HAP-1 (cell line): ENCODE measurements at places on chromosomes 1 and 21.

- no peak for DNase-seq
Measured at GRCh38 chr1:3663999-3664699, 11.8 kb downstream of the TP73 start.

GRCh38 chr1:208233546-208233945 lies 10.6 kb downstream of the PLXNA2 start:
- no peak for DNase-seq

- DNase-seq = no peak
Measured at GRCh38 chr1:29208442-29208841, 22.3 kb downstream of the MECR start.

DNA sequence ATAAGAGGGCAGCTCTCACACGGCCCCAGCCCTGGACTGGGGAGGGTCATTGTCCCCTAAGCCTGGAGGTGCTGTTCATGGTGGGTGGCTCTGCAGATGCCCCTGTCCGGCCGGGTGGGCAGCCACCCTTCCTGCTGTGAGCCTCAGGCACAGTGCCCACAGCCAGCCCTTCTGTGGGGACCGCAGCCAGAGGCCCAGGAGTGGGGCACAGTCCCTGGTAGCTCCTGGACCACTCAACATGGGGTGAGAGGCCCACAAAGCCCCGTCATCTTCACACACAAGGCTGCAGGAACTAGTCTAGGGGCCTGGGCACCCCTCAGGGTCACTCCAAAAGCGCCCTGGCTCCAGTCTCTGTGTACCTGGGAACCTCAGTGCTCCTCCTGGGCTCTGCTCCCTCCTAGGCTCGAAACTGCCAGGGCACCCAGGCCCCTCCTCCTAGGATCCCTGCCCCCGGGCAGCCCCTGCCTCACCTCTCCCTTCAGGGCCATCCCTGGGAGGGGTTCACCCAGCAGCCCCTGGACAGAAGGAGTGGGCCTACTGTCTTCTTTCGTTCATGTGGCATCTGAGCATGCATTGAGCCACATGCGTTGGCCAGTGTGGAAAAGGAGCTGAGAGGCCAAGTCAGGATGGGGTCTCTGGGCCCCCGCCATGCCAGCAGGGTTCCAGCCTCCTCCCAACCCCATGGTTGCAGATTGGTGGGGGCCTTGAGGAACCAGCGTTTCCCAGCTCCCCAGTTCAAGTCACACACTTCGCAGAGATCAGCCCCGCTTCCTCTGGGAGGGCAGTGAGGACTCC lies 43.0 kb downstream of the WNT9A start:
- DNase-seq = no peak

GRCh38 chr1:96510391-96510790 lies 211.2 kb upstream of the PTBP2 start:
- no peak for DNase-seq

DNA sequence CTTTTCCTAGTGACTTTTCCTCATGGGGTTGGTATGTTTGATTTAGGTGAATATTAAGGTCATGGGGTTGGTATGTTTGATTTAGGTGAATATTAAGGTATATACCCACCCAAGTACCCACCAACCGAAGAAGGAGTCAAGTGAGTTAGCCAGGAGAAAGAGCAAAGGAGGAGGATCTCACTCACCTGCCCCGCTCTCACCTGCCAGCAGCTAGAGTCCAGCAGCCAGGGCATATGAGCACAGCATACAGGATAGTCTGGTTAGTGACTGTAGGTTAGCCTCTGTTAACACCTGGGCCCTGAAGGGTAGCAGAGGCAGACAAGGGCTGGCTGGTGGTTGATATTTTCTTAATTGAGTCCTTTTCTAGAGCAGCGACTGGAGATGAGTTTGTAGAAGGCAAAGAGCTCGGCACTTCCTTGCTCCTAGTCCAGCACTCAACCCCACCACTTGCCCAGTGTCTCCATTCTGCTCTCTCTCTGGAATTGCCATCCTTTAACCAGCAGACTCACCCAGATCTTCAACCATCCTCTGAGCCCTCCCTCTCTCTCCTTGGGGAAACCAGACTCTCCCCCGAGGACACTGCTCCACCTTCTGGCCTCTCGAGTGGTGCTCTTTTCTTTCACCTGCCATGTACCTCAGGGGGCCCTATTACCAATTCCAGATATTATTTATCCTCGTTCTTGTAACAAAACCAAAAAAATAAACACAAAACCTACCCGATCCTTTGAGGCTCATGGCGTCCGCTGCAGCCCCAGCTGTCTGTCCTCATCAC lies 16.3 kb upstream of the DESI2 start:
- DNase-seq = no peak

- peak; percentile 66 for DNase-seq
Measured at GRCh38 chr1:206909161-206909882, 12.1 kb downstream of the IL24 start.

- DNase-seq = no peak
Measured at GRCh38 chr1:170219163-170219562, 73.4 kb downstream of the NTMT2 start.

- DNase-seq = peak; percentile 70
Measured at GRCh38 chr1:233904633-233905415, at the start of gene SLC35F3. SLC35F3 (plus strand) TSS chr1:233904676.

DNA sequence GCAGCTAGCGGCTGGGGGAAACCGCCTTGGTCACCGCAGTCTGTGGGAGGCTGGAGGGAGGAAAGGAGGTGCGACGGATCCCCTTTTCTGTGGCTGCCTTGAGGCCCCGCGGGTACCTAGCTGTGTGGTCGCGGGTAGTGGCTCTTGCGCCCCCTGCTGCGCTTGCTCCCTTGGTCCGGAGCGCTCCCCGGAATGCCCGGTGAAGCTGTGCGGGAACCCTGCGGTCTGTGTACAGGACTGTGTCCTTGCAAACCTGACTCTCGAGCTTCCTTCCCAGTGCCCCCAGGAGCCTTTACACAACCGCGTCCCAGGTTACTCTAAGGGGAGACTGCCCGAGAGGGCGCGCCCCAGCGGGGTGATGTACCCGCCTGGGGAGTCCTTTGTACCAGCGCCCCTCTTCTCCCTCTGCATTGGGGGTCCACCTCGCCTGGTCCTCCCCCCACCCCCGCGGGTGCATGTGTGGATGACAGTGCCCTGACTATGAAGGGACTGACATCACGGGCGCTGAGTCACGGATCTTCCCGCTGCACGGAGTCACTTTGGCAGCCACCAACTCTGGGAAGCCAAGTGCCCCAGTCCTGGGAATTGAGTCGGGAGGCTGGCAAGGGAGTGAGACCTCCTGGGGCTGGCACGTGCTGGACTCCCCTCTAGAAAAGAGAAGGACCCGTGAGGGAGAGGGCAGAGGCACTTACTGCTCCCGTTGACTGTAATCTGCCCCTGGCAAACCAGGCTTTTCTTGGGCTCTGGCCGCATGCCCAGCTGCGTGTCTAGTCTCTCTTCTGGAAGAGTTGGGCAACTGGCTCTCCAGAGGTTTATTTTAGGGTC lies 816 bp downstream of the IL6R start:
- peak; percentile 71 for DNase-seq

DNA sequence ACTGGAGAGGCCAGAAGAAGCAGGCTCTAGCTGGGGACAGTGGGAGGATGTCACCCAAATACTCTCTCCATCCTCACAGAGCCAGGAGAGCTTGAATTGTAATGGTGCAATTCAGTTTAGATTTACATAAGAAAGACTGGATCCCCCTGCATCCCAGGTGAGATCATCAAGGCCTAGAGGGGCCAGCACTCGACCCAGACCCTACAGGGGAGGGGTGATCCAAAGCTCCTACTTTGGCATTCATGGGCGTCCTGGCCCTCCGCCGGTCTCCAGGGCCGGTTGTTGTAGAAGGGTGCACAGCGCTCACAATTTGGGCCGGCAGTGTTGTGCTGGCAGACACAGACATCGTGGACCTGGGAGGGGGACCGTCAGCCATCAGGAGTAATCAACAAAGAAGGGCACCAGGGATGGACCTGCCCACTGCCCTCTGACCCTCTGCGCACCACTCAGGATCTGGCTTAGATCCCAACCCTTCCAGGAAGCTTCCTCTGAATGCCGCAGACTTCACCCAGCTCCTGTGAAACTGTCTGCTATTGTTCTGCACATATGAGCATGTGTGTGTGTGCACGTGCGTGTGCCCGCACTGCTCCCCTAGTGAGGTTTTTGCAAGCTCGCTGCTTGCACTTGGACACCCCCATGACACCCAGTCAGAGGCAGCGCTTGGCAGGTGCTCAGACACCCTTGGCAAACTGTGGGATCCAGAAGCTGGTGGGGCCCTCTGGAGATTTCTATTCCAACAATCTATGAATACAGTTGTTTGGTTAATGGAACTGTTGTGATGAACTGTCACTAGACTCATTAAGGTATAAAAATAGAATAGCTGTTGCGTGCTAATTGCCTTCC lies 21.6 kb downstream of the LAMB3 start:
- no peak for DNase-seq

DNA sequence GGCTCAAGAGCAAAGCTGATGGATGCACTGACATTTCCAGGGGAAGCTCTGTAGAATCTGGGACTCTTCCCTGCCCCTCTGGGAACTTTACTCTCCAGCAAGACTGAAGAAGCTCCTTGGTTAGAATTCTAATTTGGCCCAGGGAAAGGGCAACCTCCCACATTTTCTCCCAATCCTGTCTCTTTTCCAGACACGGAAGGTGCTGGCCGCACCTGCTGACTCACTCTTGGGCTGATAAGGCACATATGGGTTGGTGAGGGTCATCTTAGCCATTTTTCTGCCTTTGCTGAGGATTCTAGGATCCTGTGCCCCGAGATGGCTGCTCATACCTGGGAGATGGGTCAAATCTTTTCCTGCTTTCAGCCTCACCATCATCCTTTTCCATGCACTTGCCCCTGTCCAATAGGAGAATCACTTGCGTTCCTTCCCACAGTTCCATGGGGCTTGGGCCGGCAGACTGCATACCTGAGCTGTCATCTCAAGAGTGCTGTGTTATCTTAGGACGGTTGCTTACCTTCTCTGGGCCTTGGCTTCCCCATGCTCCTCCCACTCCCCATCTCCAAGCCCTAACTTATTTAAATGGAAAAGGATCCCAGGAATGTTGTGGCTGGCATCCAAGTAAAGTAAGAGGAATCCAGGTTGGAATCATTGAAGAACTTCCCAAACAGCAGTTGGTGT lies 1.3 kb downstream of the TINAGL1 start:
- no peak for DNase-seq

DNA sequence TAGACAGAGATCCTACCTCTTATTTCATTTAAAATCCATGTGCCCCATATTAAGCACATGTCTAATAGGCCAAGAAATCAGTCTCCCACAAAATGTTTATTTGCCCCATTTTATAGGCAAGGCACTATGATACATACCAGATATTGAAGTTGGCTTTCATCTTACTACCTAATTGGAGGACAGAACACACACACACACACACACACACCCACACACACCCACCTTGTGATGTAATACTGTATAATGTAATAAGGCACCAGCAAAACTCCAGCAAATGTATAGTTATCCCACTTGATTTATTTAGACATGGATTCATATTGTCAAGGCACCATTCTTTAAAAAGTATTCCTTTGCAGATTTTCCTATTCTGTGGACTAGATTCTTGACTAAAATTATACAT lies 56.8 kb downstream of the ATP6V1G3 start:
- DNase-seq = no peak

- DNase-seq = no peak
Measured at GRCh38 chr1:226708342-226708780, 30.7 kb downstream of the ITPKB start.

GRCh38 chr1:54274448-54274847 lies 74.5 kb downstream of the MRPL37 start:
- DNase-seq = no peak

- DNase-seq = no peak
Measured at GRCh38 chr1:245986404-245987218, 520.5 kb downstream of the SMYD3 start.

DNA sequence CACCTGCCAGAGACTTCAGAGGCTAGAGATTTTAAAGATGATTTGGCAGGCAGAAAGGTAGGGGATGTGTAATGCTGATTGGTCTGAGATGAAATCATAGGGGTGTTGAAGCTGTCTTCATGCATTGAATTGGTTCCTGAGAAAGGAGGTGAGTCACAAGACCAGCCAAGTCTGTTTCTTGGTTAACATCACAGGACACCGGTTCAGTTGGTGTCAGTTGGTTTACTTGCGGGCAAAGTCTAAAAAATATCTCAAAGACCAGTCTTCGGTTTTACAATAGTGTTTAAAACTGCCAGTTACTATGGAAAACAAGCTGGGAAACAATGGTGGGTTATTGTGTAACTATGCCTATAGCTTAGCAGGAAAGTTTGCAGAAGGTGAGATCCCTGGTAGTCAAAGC lies 305.9 kb downstream of the BARHL2 start:
- no peak for DNase-seq

DNA sequence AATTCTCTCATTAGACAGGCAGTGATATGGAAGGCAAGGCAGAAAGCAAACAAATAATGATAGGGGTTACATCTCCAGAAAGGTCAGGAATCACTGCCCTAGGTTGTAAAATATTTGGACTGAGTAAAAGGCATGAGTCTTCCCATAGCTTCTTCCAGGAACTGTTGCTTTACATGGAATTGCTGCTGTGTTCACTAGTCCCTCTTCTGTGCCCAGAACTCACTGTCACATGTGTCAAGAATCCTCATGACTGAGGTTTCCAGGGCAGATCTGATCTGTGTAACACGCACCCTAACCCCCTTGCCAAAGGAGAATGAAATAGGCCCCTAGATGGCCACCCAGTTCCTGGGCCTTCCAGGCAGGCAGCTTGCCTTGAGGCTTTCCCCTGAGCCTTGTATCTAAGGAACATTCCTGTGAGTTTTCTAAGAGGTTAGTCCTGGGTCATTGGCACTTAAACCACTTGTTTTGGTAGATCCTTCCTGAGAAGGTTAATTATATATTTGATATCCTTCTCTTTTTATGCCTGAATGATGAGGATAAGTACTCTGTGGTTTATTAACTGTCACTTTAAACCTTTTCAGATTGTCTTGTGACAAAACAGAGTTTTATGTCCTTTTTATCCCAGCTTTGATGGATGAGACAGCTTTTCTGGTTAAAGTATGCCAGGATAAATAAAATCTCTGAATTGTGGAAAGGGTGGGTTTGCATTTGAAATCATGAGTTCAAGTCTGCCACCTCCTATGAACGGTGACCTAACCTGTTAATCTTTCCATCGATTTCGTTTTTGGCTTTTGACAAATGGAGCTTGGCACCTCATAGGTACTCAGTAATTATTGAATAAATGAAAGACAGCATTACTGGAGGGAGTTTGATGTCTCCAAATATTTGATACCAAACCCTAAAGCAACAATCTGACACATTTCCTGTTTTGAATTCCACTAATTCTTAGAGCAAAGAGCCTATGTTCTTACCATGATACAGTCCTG lies 163.3 kb downstream of the DHRS3 start:
- no peak for DNase-seq

- no peak for DNase-seq
Measured at GRCh38 chr1:212410231-212410820, 4.4 kb downstream of the PACC1 start.
